Motor neuron (in vitro differentiated cells): ENCODE measurements at places on chromosomes 4 and X. TPM values are rescaled to one million over a fixed set of nuclear protein-coding genes. Genes with fewer than 3 reads are reported as not detected.

DNA sequence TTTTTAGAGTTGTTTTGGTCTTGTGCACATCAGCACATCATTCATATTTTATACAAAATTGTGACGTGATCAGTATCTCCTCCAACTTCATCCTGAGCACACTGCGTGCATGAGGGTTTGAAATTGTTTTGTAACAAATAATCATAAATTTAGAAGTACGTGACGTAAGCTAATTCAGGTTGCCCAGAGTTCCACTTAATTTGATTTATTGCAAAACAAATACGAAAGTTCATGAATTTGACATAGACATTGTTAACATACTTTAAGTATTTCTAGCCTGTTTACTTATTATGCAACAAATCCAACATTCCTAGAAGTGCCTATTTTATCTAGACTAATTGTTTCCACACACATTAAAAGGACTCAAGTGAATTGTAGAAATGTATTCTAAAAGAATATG lies 48.3 kb downstream of the MAP7D3 start:
- peak; percentile 64 for ATAC-seq

DNA sequence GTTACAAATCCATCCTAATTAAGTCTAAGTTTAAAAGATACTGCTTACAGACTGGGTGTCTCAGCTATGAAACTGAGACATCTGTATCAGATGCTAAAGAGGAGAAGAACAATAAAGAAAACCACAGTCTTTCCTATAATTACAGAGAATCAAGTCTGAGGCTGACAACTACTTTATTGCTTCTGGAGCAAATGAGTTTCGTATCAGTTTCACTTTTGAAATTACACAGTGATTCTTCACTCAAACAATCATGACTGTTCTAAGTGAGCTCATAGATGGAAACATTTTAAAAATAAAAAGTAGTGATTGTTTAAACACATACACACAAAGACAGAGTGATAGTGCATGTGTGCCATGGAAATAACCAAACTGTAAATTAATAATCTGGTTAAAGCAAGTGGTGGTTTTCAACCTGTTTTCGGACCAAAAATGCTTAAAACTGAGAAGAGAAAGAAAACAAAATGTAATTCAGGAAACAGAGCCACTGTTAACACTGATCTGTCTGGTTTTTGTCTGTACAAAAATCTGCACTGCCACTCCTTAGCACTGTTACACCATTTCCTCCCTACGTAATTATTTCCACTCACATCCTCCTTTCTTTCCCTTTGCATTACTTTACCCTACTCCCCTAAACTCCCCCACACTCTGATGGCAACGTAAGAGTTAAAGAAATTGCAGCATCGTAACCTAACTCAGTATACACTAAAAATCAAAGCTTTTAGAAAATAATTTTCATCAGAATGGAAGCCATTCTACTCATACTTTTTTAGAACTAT lies 12.5 kb downstream of the RFC1 start:
- ATAC-seq, result no peak

- no peak for ATAC-seq
Observed at GRCh38 chrX:40174854-40175510, 77.2 kb upstream of the BCOR start.

- no peak for ATAC-seq
Observed at GRCh38 chrX:120463241-120463640, 5.9 kb downstream of the LAMP2 start.

DNA sequence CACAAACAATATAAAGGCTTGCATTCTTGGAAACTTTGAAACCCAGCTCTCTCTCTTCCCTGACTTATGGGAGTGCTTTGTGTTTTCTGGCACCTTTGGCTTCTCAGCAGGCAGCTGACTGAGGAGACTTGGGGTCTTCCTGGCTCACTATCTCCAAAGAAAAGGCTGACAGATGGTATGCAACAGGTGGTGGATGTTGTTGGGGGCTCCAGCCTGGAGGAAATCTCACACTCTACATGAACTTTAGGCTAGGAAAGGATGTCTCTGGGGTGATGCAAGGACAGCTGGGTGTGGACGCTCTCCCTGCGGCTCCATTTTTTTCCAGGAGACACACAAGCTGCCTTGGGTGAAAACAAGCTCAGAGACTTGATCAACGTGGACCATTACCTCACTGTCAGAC lies 67.4 kb downstream of the DNAAF6 start:
- no peak for ATAC-seq

Gene BMX
- total RNA-seq, result 0.14 and 1.6 TPM in 2 replicates

Gene STATH
- total RNA-seq, result not detected in 2 replicates

Gene MTMR8
- 1.9 and 3.9 TPM in 2 replicates for total RNA-seq
